ENCODE measurements at places on chromosomes 13 and 19.

- no peak for DNase-seq
Observed at GRCh38 chr13:24678151-24678550, 2.1 kb upstream of the ATP12A start.

DNA sequence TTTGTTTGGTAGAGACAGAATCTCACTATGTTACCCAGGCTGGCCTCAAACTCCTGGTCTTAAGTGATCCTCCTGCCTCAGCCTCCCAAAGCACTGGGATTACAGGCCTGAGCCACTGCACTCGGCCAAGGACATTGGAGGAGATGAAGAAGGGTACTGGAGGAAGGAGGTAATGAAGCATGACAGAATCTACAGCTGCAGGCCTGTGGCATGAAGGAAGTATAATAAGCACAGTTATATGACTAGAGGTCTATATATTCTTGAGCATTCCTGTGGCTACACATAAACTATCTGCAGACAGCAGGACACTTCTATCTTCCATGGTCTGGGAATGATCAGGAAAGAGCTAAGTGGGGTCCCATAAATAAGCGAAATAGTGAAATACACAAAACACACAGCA is 18.2 kb downstream of the ZNF565 start:
- no peak for DNase-seq

- DNase-seq: no peak
Observed at GRCh38 chr13:97228850-97229521, 6.9 kb downstream of the MBNL2 start.

- DNase-seq: no peak
Observed at GRCh38 chr13:28976195-28976594, 156.1 kb downstream of the MTUS2 start.

DNA sequence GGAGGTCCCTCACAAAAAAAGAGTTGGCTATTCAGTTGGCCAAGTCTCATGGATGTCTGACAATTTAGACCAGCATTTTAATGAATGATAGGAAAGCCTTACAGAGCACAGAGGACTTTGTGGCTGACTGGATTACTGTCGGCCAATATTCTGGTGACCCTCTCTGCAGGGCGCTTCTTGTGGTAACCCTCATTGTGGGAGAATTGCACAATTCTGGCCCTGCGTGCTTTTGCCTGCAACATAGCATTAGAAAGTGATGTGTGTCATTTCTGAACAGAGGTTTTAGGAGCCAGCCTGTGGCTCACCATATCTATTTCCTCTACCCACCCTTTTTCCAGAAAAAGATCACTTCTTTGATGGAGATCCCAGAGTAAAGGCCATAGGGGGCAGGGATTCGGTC is 71.4 kb downstream of the EFNB2 start:
- no peak for DNase-seq

DNA sequence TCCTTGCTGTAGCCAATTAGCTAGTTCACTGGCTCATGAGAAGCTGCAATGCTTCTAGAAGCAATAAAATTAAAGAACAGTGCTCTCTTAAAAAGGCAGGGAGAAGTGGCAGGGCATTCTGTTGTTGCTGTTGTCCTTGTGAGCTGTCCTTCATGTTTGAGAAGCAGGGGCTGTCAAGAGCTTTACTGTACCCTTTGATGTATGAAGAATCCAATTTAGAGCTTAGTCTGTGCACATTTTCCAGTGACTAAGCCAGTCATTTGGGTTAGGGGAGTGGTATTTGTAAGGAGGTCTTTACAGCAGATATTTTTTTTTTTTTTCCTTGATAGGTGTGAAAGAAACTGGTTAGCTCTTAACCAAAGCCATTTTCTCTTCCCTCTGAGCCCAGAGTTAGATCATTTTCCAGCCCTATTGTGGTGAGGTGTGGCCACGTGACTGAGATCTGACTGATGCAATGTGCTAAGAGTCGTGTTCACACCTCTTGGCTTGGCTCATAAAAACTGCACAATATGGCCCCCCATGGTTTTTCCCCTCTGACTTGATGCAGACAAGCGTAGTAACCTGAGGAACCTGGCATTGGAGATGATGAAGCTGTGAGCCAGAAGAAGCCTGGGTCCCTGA is 309.6 kb upstream of the TMTC4 start:
- no peak for DNase-seq

DNA sequence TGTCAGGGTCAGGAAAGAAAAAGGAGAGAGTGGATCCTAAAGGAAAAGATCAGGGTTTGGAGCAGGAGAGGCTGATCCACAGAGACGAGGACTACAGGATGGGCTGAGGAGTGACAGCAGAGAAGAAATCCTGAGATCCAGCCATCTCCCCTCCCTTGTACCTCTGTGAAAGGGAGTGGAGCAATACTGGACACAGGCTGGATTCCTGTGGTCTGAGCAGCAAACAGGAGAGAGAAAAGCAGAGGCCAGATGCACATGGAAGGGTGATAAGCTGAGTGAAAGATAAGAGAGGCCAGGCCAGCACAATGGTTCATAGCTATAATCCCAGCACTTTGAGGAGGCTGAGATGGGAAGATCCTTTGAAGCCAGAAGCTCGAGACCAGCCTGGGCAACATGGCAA is 472.1 kb upstream of the TSHZ3 start:
- no peak for DNase-seq

- no peak for DNase-seq
Observed at GRCh38 chr19:16156904-16157303, 13.4 kb downstream of the HSH2D start.

DNA sequence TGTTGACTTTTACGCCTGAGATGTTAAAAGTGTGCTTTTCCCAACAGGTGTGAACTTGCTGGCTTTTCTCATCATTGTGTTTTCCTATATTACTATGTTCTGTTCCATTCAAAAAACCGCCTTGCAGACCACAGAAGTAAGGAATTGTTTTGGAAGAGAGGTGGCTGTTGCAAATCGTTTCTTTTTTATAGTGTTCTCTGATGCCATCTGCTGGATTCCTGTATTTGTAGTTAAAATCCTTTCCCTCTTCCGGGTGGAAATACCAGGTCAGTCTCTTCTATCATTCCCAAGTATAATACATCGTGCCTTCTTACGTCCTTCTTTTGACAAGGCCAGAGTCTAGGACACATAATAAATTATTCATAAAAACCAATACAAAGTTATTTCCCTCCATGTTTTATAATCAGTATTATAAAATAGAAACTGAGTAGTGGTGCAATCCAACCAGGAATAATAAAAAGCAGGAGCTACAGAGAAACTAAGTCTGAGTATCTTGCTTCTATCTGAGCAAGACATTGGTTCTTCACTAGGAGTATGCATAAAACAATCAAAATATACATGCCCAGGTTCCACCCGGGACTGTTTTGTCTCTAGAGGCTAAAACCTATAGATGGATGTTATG is 57.9 kb downstream of the RXFP2 start:
- DNase-seq: no peak

DNA sequence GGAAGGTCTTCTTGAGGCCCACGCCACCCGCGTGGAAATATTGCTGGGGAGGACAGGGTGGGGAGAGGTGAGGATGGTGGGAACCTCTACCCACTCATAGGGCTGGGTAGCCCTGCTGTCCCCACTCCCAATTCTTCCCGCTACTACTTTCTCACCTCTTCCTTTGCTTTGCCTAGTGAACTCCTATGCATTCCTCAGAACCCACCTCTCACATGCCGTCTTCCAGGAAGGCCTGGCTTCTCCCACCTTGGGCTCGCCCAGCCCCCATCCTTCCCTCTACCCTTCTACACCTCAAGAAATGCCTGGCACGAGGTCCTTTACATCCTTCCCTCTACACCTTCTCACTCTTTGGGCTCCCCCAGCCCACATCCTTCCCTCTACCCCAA is 62.4 kb downstream of the COLGALT1 start:
- DNase-seq: no peak

DNA sequence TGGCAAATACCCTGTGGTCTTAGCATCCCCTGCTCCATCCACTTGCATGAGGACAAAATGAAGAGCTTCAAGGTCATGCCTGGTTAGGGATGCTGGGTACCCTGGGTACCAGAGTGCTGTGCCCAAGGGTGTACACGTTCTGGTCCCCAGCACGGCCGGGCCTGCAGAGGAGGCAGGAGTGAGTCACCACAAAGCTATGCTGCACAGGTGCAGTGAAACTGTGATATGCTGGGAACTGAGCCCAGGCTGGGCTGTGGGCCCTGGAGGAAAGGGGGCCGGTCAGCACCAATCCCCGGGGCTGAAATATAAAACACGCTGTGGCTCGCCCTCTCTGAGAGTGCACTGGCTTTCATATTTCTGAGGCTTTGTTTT is 95.1 kb downstream of the TSHZ3 start:
- DNase-seq: no peak

GRCh38 chr19:42386974-42387707 is 3.0 kb downstream of the CNFN start:
- peak; percentile 28 for DNase-seq

GRCh38 chr13:98103531-98103930 is 39.4 kb upstream of the FARP1 start:
- no peak for DNase-seq

DNA sequence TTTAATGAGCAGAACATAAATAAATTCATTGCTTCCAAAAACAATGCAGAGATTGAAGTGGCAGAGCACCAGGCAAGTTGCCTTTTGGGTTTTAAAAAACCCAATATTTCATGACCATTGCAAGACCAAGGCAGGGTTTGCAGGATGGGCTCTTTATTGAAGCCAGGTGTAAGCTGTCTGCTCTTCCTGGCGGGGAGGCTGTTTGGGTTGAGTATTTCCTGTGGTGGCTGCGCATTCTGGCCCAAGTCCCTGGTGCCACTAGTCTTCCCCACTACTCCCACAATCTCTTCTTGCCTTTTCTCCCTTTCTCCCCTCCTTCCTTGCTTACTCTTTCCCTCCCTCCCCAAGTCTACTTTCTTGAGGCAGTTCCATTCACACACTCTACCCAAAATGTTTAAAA is 116.4 kb downstream of the AKAP11 start:
- no peak for DNase-seq

GRCh38 chr13:84025824-84026223 is 143.6 kb upstream of the SLITRK1 start:
- DNase-seq: no peak

DNA sequence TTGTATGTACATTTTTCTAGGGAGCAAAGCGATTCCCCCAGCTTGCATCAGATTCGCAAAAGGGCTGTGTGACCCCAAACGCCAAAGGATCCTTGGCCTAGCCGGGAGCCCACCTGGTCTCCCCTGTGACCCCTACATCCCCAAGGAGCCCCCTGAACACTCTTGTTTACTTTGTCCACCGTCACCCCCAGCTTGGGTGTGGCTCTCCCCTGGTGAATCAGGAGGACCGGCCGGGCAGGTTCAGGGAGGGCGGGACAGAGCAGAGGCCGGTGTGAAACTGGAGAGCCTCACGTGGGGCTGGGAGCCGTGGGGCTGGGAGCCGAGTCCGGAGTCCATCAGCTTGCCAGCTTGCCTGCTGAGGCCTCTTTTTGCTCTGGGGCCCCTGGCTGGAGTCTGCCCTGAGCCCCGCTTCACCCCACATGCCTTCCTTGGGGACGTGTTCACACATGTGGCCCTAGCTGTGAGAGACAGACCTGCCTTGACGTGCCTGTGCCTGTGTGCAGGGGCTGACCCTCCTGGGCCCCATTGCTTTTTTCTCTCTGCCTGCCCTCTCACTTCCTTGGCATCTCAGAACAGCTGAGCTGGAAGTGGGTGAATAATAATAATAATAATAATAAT is 2.0 kb downstream of the ITPKC start:
- no peak for DNase-seq

DNA sequence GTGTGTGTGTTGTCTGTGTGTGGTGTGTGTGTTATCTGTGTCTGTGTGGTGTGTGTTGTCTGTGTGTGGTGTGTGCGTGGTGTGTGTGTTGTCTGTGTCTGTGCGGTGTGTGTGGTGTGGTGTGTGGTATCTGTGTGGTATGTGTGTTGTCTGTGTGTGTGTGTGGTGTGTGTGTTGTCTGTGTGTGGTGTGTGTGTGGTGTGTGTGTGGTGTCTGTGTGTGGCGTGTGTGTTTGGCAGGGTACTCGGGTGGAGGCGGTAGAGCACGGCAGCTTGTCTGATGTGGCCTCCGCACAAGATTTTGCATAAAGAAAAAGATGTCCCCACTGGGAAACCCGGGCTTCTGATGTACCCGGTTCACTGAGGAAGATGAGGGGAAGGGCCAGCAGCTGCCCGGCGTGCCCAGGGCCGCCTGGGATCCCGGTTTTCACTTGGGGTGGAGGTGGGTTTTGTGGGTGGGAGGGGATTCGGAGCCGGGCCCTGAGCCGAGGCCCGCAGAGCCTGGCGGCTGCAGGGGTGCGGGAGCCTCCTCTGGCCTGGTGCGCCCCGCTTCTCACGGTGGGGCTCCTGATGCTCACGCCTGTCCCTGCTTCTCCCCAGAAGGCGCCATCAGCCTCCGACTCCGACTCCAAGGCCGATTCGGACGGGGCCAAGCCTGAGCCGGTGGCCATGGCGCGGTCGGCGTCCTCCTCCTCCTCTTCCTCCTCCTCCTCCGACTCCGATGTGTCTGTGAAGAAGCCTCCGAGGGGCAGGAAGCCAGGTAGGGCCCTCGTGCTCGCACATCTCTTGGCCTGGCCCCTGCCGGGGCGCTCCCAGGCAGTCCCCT is 21.2 kb downstream of the HDGFL2 start:
- no peak for DNase-seq

- DNase-seq: no peak
Observed at GRCh38 chr13:27481766-27482165, 31.4 kb upstream of the MTIF3 start.

- no peak for DNase-seq
Observed at GRCh38 chr13:34172048-34172447, 354.1 kb downstream of the RFC3 start.

GRCh38 chr19:12580180-12580694 is 29.0 kb upstream of the ZNF564 start:
- no peak for DNase-seq

DNA sequence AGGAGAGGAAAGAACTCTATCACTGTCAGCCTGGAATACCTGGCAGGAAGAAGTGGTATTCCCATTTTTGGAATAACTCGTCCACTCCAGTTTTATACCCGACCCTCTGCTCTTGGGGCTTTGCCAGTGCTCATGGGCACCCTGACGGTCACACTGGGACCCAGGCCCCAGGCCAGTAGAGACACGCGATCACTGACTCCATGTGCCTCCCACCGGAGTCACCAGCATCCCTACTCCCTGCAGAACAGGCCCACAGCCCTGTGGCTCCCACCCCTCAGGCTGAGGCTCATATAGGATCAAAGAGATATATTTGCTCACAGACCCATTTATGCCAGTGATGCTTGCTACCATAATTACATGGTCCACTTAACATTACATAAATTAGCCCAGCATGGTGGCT is 3.5 kb downstream of the GRTP1 start:
- no peak for DNase-seq

DNA sequence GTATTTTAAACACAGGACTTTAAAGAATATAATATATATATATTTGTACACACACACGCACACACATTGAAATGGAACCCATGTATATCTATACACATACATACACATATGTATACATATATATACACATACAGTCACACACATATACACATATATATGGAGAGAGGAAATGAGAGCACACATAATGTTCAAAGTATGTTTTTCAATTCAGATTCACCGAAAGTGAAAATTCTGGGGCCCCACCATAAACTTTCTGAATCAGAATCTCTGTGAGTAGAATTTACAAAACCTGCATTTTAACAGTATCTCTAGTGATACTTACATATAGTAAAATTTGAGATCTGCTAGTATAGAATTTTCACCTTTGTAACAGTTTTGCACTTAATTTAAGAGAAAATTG is 60.4 kb upstream of the OBI1 start:
- no peak for DNase-seq

- no peak for DNase-seq
Observed at GRCh38 chr19:41174297-41174928, 18.6 kb upstream of the CYP2S1 start.

GRCh38 chr19:6693056-6693471 is 23.1 kb upstream of the TNFSF14 start:
- no peak for DNase-seq

GRCh38 chr13:33394294-33394932 is 108.9 kb upstream of the STARD13 start:
- DNase-seq: no peak

- no peak for DNase-seq
Observed at GRCh38 chr19:46911456-46911855, 50.7 kb downstream of the ARHGAP35 start.

Measured in activated naive CD8-positive, alpha-beta T cell treated with anti-CD3 and anti-CD28 coated beads, Interleukin-2, amount 50 U/mL, for 16 hours (primary cell).